WTC11 (cell line): ENCODE measurements at places on chromosomes 11 and 22. TPM values are rescaled to one million over a fixed set of nuclear protein-coding genes. Genes with fewer than 3 reads are reported as not detected.

DNA sequence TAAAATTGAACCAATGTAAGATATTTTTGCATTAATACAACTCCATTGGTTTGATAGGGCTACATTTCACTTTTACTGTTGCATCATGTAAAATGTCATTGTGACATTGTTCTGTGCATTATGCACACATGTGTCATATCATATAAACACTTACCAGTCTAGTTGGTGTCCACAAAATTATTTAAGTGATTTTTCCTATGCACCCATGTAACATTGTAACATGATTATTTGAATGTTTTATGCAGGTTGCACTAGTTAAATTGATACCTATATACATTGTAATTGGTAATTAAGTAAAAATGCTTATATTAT, 9.6 kb upstream of the BIRC3 start:
- no peak overlapping the region for H3K27ac ChIP-seq
- no peak overlapping the region for H3K4me3 ChIP-seq
- peaks cover 13% of the 10 kb centered on the region for H3K4me1 ChIP-seq
- H3K36me3 ChIP-seq, result peaks cover 14% of the 10 kb centered on the region

- no peaks in the 10 kb centered on the region for H3K36me3 ChIP-seq
- H3K4me1 ChIP-seq, result peaks cover 24% of the 10 kb centered on the region
- H3K27ac ChIP-seq, result peak overlapping the region; percentile 25; the same call in 1 of the 2 replicates
- no peak for DNase-seq
- H3K27me3 ChIP-seq, result no peaks in the 10 kb centered on the region
Observed at GRCh38 chr11:86497310-86497709, 122.6 kb downstream of the CCDC81 start.

GRCh38 chr22:41305646-41306045, 4.3 kb downstream of the ZC3H7B start:
- no peak overlapping the region for H3K4me3 ChIP-seq
- peak overlapping the region; percentile 34 for H3K27ac ChIP-seq
- H3K27me3 ChIP-seq, result no peaks in the 10 kb centered on the region
- no peak for DNase-seq

- no peak overlapping the region for H3K27ac ChIP-seq
- H3K4me1 ChIP-seq, result no peaks in the 10 kb centered on the region
- H3K4me3 ChIP-seq, result no peak overlapping the region
- H3K27me3 ChIP-seq, result no peaks in the 10 kb centered on the region
Observed at GRCh38 chr11:6194065-6194581, 4.9 kb upstream of the OR52W1 start.

DNA sequence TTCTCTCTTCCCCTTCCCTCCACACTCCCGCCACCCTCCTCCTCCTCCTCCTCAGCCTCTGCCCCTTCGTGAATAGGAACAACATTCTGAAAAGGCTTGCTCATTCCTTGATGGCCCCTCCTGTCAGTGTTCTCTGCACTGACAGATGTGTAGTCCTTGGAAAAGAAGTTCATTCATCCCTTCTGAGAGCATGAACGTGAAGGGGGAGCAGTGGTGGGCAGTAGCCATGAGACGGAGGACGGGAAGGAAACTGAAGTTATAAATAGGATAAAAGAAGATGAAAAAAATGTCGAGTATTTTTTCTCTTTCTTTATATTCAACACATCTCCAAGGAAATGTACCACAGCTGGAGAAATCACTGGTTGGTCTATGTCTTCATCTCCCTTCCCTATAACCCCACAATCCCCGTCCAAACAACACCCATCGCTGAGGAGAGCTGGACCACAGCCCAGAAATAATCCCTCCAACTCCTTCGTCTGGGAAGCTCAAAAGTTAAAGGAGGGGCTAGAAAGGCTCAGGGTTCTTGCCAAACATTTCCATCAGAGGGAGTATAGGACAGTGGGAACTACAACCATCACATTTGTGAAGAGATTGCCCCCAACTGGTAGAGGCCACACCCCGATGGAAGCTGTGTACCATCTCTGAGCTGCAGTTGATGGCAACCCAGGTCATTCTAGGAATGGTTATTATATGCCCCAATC, 33.5 kb downstream of the ETS1 start:
- H3K27ac ChIP-seq, result no peak overlapping the region
- H3K27me3 ChIP-seq, result peaks cover 54% of the 10 kb centered on the region
- H3K36me3 ChIP-seq, result peaks cover 37% of the 10 kb centered on the region
- no peak for DNase-seq

DNA sequence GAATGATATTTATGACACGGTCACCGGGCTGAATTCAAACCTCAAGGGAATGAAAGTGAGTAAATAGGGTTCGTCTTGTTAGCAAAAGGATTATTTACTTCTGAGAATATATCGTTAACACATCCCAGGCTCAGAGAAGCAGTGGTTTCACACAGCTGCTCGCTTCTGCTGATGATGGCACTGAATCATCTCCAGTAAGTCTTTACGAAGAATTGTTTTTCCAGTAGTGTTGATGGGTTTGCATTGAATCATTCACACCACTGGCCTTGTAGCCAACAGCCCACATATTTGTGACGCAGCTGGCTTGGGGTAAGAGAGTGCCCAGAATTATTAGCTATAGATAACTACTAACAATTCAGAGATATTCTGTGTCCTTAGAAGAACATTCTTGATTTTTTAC, 236.3 kb downstream of the CADM1 start:
- H3K27me3 ChIP-seq, result peaks cover 2% of the 10 kb centered on the region; the same call in 1 of the 2 replicates
- H3K36me3 ChIP-seq, result no peaks in the 10 kb centered on the region
- no peak overlapping the region for H3K4me3 ChIP-seq
- H3K27ac ChIP-seq, result no peak overlapping the region
- DNase-seq, result no peak

DNA sequence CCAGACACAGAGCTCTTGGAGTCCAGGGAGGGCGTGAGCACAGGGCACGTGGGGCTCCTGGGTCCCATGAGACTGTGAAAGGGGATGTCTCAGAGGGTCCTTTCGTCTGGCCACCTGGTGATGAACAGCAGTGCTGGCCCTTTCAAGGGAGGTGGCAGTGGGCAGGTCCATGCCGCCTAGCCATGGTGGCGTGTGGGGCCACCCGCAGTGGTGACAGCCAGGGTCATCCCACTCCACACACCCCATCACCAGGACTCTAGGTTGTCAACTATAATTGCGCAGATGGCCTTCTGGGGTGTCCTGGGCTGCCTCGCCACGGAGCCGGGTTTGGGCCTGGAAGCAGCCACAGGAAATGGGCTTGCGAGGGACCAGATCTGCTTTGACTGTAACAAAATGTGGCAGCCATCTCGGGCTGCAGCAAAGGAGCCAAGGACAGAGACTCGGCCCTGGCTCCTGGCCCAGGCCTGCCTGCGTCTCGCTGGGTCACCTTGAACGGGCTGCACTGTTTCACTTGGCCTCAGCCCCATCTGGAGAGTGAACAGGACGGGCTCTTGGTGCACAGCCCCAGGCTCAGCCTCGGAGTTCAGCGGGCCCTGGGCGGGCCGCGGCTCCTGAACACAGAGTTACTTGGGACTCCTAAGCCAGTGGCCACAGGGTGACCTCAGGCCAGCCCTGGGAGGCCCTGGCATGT, 1350.5 kb downstream of the BRD1 start:
- DNase-seq, result no peak
- H3K4me3 ChIP-seq, result no peak overlapping the region
- no peak overlapping the region for H3K27ac ChIP-seq

DNA sequence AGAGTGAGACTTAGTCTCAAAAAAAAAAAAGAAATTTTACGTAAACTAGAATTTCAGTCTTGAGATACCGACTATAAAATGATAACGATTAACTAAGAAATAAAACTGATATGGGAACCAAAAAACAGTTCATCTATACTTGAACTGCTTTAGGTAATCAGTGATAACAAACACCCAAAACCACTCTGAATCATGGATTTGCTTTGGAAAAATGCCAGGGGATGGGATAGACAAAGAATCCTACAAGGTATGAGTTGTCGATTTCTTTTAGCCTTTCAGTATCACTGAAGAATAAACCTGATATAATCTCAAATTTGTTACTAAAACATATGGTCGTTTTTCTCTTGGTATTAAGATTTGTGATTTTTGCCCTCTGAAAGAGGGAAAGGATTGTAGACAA, 13.7 kb downstream of the CSTF3 start:
- H3K27ac ChIP-seq, result 0 out of 2 replicates have a peak overlapping the region, but pooled peaks have one; percentile 41
- peaks cover 18% of the 10 kb centered on the region for H3K36me3 ChIP-seq
- H3K27me3 ChIP-seq, result no peaks in the 10 kb centered on the region
- no peak overlapping the region for H3K4me3 ChIP-seq
- no peak for DNase-seq

DNA sequence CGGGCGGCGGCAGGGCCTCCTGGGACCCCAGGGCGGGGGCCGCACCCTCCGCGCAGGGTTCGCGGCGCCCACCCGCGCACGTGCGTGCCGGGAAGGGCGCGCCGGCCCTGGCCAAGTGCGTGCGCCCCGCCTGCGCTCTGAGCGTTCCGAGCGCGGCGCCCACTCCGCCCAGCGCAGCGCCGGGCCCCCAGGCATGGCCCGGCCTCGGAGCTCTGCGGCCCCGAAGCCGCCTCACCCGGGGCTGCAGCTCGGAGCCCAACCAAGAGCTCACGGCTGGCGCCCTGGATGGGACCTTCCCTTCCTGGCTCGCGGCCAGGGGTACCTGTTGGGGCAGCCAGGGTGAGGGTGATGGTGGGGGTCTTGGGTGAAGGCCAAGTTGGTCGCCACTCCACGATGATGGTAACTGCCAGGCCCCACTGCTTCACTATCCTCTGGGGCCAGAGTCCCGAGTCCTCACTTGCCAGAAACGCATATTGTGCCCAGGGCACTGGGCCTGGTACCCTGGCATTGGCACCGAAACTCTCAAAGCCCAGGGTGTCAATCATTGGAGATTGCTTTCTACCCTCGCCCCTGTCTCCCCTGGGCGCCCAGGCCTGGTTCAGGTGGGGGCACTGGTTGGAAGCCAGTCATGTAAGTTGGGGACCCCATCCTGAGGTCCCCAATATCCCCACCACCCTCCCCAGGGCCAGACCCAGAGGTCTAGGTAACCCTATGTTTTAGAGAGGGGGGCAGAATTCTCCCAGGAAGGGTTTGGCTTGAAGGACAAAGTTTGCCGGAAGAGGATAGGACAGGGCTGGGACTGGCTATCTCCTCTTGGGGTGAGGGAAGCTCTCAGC, 882 bp downstream of the ANO1 start:
- H3K4me3 ChIP-seq, result peak overlapping the region; percentile 45
- H3K27ac ChIP-seq, result no peak overlapping the region

DNA sequence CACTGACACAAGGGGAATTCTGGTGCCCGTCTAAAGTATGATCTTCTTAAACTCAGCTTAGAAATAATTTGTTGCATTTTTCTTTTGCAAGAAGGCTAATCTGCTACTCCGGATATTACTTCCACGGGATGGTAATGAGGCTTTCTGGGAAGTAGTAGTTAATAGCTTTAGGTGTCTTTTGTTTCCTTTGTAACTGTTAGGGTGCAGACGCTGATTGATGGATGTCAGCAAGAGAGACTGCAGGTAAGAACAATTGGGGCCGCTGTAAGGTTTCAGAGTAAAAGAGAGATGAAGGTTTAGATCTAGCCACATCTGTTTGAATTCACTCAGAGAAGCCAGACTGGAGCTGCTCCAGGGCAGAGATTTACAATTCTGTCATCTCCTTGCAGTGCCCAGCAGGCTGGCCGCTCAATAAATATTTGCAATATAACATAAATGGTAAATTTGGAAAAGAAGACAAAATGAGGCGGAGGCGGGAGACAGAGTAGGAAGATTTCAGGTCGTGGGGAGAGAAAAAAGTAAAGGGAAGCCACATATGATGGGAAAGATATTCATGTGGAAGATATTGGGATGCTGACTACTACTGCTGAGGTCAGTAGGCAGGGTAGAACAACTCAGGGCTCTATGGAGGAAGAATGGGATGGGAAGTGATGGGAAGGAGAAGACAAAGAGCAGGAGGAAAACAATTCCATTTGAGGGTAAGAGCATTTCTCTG, 320.5 kb downstream of the AASDHPPT start:
- no peak for DNase-seq
- no peaks in the 10 kb centered on the region; the same call in 1 of the 2 replicates for H3K27me3 ChIP-seq
- peaks cover 10% of the 10 kb centered on the region for H3K36me3 ChIP-seq
- H3K27ac ChIP-seq, result no peak overlapping the region
- H3K4me3 ChIP-seq, result no peak overlapping the region
- peaks cover 12% of the 10 kb centered on the region for H3K4me1 ChIP-seq

GGT5 gene
- total RNA-seq, result 0.09 to 0.32 TPM (median 0.20 TPM) in 3 replicates

DNA sequence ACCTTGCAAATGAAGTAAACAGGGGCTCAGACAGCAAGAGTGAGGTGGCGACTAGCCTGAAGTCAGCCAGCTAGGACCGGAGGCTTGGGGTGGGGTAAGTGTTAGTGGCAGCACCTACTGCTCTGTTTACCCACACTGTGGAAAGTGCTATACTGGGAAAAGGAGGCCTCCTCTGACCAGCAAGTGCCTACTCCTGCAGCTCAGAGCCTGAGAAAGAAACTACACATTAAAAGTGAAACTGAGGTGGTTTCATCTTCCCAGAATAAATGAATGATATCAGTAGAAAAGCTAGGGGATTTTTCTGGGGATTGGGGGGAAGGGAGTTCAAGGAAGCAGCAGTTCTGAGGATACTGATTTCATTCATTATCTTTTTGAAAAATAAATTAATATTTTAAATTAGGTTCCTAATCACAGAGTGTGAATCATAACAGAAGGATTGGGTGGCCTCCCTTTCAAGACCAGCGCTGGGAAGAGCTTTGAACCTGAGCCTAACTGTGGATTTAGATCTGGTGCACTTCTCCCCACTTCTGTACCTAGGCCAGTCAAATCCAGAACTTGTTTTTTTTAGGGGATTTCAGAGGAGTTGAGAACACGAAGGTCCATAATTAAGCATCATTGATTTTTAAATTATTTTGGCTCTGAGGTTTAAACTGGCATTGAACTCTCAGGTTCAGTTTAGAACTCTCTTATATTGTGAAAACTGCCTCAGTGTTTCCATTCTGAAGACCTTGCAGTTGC, 48.1 kb upstream of the GRAMD1B start:
- H3K27ac ChIP-seq, result no peak overlapping the region
- no peak overlapping the region for H3K4me3 ChIP-seq
- no peaks in the 10 kb centered on the region for H3K36me3 ChIP-seq
- H3K4me1 ChIP-seq, result peaks cover 29% of the 10 kb centered on the region
- no peak for DNase-seq
- peaks cover 4% of the 10 kb centered on the region; the same call in 1 of the 2 replicates for H3K27me3 ChIP-seq
